ENCODE measurements at places on chromosomes 16 and 17.
A peak's percentile ranks its signal among the peaks of the same experiment; 100 is the strongest.

- no peak for DNase-seq
Observed at GRCh38 chr17:72151565-72152386, 31.0 kb downstream of the SOX9 start.

- DNase-seq: no peak
Observed at GRCh38 chr17:37180376-37180775, 195.4 kb upstream of the C17orf78 start.

DNA sequence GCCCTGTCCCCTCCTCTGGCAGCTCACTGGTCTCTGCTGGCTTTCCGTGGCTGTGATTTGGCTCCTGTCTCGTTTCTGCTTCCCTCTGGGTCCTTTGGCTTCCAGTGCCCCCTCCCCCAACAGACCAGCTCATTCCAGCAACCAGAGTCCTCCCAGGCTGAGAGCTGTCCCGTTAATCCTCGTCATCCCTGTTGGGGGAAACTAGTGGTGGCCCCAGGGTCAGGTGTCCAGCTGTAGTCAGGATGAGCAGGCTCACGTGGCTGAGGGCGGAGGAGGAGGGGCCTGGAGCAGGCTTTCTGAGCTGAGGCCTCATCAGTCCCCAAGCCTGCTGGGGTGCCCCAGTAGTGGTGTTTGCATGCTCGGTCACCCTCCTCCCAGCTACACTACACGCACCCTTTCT is 10.7 kb upstream of the CBX4 start:
- no peak for DNase-seq

GRCh38 chr17:8151641-8152111 is 528 bp downstream of the PER1 start:
- peak; percentile 90 for DNase-seq

GRCh38 chr16:73750639-73751038 is 546.0 kb upstream of the PSMD7 start:
- DNase-seq: no peak

DNA sequence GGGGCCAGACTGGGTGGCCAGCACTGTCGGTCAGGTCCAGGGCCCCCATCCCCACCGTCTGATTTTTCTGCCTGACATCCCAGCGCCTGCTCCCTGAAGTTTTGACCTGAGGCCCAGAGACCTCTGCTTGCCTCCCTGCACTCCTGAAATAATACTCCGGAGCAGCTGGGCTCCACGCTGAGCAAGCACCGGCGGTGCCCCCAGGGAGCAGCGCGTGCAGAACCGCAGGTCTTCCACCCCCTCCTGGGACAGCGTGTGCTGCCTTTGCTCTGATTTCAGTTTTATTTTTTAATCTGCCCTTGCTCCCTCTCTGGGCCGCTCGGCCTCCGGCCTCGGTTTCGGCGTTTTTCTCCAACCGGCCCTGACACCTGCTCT is 132.4 kb upstream of the GSE1 start:
- no peak for DNase-seq

- DNase-seq: no peak
Observed at GRCh38 chr16:29898804-29899515, 390 bp downstream of the SEZ6L2 start.

GRCh38 chr17:31386542-31387075 is 4.9 kb upstream of the RAB11FIP4 start:
- DNase-seq: no peak

- DNase-seq: no peak
Observed at GRCh38 chr16:55577887-55578286, 11.4 kb downstream of the CAPNS2 start.

DNA sequence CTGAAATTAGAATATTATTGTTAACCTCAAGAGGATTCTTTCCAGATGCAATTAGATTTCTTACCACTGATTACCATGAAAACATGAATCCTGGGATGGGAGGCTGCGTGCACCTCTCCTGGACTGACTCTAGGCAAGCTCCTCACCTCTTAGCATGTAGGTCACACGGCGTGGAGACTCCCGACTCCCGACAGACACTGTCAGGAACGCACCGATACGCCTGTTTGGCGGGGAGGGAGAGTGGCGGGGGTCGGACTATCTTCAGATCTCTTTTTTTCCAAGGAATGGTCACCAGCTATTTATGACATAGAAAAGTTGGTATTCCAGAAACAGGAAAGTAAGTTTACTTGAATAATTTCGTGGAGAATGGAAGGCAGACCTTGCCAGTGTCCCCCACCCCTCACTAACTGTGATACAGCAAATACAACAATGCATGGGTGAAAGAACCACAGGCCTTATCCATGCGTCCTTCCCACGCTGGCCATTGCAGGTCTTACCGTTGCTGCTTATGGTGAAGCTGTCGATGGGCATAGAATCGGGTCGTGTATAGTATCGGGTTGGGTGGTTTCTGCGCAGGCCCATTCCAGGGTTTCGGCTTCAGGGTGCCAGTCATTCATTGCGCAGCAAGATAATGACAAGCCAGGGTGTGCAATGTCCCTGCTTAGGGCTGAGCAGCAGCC is 62.6 kb upstream of the ENDOV start:
- DNase-seq: no peak

DNA sequence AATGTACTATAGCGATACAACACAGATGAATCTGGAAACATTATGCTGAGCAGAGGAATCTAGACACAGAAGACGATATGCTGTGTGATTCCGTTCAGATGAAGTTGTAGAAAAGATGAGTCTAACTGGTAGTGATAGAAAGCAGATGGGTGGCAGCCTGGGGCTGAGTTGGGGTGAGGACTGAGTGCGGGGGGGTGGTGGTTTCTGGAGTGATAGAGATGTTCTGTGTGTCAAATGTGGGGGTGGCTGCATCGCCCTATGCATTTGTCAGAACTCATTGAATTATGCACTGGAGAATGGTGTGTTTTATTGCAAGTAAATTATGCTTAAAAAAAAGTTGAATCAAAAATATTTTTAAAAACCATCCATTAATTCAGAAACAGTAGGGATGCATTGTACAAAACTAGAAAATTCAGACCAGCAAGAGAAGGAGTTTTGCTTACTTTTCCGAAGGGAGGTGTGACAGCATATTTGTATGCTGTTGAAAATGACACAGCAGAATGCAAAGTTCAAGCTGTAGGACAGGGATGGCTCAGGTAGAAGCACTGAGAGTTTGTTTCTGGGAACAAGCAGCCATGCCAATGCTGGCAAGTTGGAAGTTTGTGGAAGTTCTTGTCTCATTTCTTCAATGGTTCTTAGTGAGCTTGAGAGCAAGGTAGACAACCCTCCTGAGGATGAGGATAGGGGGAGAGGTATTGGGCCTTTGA is 13.0 kb upstream of the DRG2 start:
- DNase-seq: no peak

GRCh38 chr17:39750131-39751015 is 12.6 kb downstream of the GRB7 start:
- no peak for DNase-seq

DNA sequence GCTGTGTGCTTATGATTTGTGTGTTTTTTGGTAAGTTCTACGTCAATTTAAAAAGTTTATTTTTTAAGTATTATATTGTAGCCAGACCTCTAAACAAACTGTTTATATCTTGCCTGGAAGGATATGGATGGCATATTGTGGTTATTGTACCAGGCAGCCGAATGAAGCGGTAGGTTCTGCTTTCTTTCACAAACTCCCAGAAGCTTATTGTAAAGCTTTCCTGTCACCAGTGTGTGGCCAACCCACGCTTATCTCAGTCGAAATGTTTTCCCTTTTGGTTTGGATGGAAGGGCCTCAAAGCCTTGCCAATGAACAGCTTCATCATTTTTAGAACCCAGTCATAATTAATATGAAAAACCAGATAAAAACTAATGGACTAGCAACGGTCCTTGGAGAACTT is 53.1 kb downstream of the CYB5B start:
- no peak for DNase-seq

- no peak for DNase-seq
Observed at GRCh38 chr16:35751191-35751941, 2292.0 kb downstream of the TP53TG3F start.

DNA sequence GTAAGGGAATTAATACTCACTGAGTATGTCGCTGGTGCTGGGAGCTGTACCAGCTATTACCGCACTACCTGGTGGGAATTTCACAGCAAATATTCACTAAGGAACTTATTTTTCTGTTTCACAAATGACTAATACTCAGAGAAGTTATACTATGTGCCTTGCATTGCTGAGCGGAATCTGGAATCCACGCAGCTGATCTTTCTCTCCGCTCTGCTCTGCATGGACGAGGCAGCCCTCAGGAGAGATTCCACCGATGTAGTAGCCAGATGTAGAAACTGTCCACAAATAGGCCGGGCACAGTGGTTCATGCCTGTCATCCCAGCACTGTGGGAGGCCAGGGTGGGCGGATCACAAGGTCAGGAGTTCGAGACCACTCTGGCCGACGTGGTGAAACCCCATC is 17.1 kb downstream of the NME3 start:
- DNase-seq: no peak

GRCh38 chr17:17685775-17686291 is 4.6 kb downstream of the RAI1 start:
- DNase-seq: no peak

DNA sequence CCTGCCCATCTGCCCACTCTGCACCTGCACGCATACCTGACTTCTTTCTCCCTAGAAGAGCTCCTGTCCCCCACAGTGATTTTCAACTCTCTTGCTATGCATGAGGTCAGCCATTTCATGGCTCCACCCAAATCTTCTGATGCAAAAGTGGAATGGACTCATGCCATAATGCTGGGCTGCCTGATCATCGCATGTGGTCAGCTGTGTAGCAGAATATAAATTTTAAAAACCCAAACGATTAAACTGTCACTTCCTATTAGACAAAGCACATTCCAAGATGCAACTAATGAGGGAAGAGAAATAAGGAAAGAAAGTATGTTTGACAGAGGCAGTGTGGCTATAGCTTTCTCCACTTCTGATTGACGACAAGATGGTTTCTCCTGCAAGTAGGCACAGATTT is 26.1 kb downstream of the GRIN2A start:
- DNase-seq: no peak

GRCh38 chr17:44351961-44352827 is 7.1 kb downstream of the GRN start:
- no peak for DNase-seq

GRCh38 chr17:27625856-27626255 is 5.1 kb upstream of the LGALS9 start:
- no peak for DNase-seq

DNA sequence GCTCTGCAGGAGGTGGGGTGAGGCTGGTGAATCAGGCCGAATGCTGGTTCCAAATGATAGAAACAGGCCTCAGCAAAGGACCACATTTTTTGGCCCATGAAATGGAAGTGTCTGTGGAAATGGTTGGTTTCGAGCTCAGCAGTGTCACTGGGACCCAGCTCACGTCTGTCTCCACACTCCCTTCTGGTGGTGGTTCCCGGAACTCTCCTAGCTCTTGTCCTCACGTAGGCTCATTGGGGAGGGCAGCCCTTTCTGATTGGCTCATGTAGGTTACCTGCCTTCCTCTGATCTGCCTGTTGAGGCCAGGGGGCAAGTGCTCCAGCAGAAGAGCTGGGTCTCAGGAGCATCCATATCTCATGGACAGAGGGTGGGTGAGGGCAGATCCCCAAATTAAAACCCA is 4.0 kb downstream of the ALG1 start:
- peak; percentile 19 for DNase-seq

- no peak for DNase-seq
Observed at GRCh38 chr16:79754501-79754900, 154.0 kb upstream of the MAF start.

DNA sequence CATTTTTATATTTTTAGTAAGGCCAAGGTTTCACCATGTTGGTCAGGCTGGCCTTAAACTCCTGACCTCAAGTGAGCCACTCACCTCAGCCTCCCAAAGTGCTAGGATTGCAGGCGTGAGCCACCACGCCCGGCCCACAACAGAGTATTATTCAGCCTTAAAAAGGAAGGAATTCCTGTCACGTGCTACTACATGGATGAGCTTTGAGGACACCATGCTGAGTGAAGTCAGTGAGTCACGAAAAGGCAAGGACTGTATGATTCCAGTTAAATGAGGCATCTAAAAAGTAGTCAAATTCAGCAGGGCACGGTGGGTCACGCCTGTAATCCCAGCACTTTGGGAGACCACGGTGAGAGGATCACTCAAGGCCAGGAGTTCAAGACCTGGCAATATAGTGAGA is 9.7 kb downstream of the CSF3 start:
- DNase-seq: no peak

DNA sequence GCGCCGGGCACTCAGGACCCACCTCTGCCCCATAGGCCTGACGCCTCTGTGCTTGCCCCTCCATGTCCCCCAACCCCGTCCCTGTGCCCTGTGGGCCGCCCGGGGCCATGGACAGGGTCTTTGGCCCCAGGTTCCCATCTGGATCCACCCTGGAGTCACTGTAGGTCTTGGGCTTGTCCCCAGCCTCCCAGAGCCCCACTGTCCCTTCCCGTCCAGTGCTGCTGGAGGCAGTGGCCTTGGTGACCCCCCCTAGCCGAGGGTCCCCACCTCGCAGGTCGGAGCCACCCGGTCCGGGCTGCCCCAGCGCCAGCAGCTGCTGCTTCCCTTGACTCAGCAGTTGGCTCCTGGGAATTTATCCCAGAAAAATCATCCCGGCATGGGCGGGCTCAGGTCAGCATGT is 49.3 kb downstream of the ZFPM1 start:
- DNase-seq: no peak

- no peak for DNase-seq
Observed at GRCh38 chr17:51132964-51133319, 12.3 kb upstream of the SPAG9 start.

GRCh38 chr17:65984299-65984698 is 207.6 kb downstream of the CEP112 start:
- no peak for DNase-seq

- no peak for DNase-seq
Observed at GRCh38 chr16:77785373-77785764, 3.0 kb upstream of the VAT1L start.

DNA sequence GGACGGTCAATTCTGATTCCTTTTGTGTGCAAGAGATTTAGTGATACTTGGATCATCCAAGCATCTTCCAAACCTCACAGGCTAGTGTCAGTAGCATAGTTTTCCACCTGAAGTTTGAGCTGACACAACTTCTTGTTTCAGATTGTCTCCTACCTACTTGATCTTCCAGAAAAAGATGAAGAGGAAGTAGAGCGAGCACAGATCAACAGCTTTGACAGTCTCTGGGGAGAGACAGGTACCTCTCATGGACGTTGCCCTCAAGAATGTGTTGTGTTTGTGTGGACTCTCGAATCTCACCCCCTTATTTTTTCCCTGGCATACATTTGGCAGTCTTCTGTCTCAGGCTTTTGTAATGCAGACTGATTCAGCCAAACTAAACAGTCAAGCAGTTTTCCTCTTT is 47.4 kb downstream of the CYB561 start:
- DNase-seq: no peak

DNA sequence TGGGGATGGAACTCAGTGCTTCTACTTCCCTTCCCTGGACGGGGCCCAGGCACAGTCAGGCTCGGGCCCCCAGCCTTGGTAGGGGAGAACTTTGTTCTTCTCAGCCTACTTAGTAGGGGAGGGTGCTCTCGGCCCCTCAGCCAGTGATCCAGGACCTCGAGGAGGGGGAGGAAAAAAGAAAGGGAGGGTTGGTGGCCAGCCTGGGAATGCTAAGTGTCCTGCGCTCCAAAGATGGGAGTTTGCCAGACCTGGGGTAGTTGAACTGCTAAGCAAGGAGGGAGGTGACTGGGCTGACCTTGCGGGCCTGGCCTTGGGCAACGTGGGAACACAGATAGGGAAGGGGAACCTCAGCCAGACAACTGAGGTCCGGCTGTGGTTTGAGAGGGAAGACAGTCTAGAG is 12.2 kb downstream of the ADGRG1 start:
- no peak for DNase-seq

Data from left hindlimb (tissue), 1 donor.